ENCODE measurements at places on chromosomes 16 and 17.

GRCh38 chr17:31604936-31605335 is 213.5 kb downstream of the RAB11FIP4 start:
- DNase-seq: no peak

DNA sequence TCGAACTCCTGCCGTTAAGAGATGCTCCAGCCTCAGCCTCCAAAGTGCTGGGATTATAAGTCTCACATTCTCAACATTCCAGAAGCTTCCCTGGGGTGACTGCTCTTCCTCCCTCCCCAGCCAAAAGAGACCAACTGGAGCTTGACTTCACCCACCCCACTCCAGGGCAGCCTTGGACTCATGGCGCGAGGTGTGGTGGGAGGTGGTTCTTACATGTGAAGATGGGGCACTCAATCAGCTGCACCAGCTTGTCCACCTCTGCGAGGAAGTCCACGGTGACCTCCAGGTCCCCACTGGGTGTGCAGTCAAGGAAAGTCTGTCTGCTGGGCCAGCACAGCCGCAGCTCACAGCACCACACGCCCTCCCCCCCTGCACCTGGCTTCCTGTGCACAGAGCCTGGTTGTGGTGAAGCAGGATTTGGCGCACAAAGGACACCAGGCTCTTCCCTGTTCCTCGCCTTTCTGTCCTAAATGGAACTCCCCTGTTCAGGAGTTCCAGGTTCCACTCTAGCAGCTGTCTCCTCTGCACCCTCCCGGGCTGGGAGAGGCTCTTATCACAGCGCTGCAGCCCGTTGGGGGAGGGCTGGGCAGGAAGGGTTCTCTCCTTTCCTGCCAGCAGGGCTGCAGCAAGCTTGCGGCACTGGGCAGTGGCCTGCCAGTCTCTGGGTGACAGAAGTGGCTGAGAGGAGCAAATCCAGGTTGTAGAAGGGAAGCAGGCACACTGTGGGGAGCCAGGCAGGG is 9.6 kb upstream of the MTSS2 start:
- peak; percentile 77 for DNase-seq

GRCh38 chr17:76440751-76441362 is 12.1 kb downstream of the UBE2O start:
- peak; percentile 69 for DNase-seq

DNA sequence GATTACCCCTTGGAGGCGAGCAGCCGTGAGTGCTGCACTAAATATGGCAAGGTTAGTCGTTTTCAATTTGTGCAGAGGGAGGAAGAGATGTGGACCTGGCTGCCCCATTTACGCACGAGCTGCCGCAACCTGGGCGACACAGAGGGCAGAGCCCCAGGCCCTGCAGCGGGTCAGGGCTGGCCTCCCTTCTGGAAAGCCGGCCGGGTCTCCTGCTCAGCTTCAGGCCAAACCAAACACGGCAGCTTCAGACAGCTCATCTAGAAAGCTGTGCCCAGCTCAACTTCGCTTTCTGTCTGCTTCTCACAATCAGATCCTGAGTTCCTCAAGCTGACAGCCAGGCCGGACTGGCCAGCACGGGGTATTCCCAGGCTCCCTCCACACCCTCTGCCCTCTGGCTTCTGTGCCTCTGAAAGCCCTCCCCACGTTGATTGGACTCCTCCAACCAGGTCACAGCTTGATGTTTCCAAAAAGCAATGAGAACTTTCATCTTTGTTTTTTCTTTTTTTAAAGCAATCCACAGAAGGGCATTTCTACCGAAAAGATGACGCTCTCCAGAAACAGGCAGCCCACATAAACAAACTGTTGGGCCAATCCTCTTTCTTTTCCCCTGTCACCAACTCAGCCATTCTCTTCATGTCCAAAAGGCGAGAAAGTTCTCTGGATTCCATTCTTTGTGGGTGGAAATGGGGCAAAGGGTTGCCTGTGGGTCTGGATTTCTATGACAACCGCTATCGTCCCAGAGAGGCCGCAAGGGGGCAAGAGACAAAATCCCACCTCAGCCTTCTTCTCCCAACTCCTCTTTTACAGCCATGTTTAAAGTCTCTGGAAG is 189.0 kb downstream of the ZFHX3 start:
- DNase-seq: no peak

- no peak for DNase-seq
Observed at GRCh38 chr17:63741143-63741407, 524 bp downstream of the STRADA start.

DNA sequence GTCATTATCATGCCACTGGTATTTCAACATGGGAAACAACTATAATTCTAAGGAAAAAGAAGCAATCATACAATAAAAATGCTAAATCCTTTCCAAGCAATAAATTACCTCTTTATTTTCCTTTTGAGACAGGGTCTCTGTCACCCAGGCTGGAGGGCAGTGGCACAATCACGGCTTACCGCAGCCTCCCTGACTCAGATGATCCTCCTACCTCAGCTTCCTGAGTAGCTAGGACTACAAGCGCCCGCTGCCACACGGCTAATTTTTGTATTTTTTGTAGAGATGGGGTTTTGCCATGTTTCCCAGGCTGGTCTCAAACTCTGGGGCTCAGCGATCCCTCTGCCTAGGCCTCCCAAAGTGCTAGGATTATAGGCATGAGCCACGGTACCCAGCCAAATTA is 24.1 kb downstream of the CNOT1 start:
- no peak for DNase-seq

DNA sequence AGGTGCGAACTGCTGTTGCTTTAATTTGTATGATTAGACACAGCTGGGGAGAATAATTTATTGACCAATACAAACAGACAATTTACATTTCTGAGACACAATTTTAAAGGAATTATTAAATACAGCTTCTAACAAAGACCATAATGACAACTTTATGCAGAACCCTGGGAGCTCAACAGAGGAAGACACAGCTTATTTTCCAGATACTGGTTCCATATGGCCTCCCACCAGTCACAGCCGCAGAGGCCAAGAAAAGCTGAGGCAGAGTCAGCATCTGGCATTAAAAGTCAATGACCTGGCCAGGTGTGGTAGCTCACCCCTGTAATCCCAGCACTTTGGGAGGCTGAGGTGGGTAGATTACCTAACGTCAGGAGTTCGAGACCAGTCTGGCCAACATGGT is 66.1 kb upstream of the BCAR1 start:
- no peak for DNase-seq

DNA sequence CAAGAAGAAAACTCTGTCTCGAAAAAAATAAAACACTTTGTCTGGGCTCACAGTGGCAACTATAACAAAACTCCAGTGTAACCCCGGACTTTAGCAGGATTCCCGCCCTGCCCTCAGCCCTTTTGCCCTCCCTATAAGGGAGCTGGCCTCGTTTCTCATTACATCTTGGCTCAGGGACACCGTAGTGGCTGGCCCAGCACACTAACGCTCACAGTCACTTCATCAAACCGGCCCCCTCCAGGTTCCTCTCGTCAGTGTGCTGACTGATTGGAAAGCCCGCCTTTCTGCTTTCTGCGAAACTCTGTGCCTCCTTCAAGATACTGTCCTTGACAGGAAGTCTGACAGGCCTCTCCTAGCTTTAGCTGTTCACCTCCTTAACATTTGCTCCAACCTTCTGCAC is 11.2 kb upstream of the MYO1C start:
- no peak for DNase-seq

- DNase-seq: no peak
Observed at GRCh38 chr17:77737442-77738265, 220.8 kb upstream of the TNRC6C start.

- peak; percentile 5 for DNase-seq
Observed at GRCh38 chr17:70414300-70414699, 245.0 kb downstream of the KCNJ2 start.

DNA sequence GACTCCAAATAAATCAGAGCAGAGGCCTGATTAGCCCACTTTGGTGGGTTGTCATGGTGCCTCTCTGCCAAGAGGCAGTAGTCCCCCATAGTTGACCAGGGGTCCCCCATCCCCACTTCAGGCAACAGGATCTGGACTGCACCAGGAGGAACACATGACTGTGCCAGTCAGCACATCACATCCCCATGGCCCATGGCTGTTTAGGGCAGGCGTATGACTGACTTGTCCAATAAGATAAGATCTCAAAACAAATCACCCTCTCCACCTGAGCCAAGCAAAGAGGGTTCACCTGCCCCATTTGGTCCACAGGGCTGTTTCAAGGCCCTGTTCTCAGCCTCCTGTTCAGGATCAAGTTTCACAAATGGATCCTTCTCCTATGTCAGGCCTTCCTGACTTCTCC is 93.3 kb downstream of the C16orf78 start:
- no peak for DNase-seq

DNA sequence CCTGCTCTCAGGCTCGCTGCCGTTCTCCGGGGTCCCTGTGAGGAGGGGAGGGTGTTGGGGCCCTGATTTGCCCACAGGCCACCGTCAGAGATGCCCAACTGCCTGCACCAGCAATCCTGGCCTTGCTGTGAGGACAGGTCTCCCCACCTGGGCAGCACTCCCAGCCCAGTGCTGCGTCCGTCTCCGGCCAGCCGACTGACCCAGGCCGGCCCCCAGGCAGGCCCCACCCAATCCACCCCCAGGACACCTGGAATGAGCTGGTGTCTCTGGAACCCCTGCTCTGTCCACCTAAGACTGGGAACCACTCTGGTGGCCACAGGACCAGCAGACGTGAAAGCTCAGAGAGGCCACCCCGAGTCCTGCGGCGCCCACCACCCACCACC is 20.1 kb downstream of the PKD1 start:
- DNase-seq: no peak

DNA sequence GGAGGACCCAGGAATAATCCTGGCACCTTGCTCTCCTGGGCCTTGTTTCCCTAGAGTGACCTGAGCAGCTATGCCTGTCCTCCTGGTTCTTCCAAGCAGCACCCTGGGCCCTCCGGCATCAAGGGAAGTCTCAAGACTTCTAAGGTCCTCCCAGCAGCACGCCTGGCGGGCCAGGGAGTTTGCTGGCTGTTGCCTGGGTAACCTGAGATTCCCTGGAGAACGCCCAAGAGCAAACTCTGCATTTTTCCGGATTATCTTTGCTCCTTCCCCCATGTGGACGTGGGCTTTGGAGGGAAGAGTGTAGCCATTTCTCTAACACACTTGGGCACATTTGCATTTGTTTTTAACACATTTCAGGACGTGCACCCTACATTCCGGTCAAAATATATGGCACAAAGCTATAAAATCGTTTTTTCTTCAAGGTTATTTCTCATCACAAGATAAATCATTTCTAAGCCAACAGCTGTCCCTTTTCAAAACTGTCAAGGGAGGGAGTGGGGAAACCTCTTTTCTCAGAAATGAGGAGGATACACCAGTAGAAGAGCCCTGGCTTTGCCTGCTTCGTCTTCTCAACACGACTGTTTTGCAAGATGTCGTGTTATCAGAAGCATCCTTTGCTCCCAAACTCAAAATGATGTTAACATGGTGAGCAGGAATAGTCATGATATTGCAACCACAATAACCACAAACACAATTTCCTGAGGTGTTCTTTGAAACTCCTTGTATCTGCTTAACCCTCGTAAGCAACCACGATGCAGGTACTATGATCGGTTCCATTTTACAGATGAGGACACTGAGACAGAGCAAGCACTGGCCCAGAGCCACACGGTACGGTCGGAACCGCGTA is 116.5 kb downstream of the ADCY9 start:
- DNase-seq: peak; percentile 78

GRCh38 chr17:47997586-47997985 is 26.7 kb downstream of the CDK5RAP3 start:
- no peak for DNase-seq

DNA sequence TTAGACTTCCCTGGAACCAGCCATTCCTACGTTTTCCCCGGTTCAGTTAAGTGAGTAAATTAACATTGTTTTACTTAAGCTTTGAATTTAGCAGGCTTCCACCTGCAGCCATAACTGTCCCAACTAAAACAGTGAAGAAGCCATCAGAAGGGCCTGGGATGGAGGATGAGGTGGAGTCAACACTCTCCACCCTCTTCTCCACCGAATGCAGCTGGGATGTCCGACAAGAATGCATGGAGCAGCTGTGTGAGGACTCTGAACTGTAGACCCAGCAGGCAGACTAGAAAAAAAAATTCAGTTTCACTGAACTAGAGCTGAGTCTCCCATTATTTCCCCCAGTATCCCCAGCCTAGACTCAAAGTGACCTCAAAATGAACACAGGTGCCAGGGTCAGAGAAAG is 114.8 kb downstream of the C16orf95 start:
- no peak for DNase-seq

DNA sequence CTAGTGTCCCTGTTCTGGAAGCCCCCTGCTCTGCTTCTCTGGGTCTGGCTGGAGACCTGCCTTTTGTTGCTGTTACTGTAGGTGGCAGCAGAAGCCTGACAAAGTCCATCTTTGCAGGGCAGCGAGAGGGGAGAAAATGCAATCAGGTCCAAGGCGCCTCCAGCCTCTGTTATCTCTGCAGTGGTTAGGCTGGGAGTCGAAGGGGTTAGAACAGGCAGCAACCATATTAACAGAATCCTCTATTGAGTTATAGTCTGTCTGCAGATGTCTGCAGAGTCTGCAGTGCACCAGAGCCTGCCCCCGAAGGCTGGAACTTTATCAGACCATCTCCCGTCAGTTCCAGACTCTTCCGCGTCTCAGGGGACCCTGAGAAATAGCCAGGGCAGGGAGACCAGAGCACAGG is 404.9 kb upstream of the EEF2KMT start:
- peak; percentile 87 for DNase-seq

GRCh38 chr17:74770498-74771318 is 5.4 kb downstream of the NAT9 start:
- DNase-seq: peak; percentile 77

DNA sequence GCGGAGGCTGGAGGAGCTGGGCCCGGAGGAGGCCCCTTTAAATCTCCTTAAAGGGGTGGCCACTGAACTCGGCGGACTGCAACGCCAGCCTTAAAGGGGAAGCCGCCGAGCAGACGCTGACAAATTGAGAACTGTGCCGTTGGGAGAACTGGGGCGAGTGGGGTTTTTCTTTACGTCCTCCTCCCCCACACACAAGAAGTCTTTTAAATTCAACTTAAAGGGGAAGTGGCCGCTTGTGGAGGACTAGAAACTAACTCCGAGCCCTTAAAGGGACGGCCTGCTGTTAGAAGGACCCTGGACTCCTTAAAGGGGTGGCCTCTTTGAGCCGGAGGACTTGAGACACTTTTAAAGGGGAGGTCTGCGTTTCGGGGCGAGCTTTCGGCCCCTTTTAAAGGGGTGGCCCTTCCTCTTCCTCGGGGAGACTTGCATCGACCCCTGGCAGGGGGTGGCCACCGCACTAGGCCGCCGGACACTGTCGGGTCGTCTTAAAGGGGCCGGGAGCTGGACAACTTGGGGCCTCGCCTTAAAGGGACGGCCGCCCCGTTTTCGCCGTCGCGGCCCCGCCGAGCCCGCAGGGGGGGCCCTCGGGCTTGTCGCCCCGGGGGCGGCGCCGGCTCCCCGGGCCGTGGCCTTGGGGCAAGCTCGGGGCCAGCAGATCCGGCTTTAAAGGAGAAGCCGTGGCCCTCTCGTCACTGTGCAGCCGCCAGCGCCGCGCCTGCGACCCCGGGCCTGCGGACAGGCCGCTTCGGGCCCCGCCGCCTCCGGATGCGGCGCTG is 688 bp downstream of the FBRS start:
- DNase-seq: peak; percentile 98
